Activated CD4-positive, alpha-beta T cell treated with anti-CD3 and anti-CD28 coated beads, Interleukin-2, amount 10 ng/mL, durations not matched to agents 7 days and 5 days (primary cell): ENCODE measurements at places on chromosomes 7 and 10.

- DNase-seq, result no peak
Observed at GRCh38 chr7:90846192-90846591, 250.1 kb downstream of the CDK14 start.

DNA sequence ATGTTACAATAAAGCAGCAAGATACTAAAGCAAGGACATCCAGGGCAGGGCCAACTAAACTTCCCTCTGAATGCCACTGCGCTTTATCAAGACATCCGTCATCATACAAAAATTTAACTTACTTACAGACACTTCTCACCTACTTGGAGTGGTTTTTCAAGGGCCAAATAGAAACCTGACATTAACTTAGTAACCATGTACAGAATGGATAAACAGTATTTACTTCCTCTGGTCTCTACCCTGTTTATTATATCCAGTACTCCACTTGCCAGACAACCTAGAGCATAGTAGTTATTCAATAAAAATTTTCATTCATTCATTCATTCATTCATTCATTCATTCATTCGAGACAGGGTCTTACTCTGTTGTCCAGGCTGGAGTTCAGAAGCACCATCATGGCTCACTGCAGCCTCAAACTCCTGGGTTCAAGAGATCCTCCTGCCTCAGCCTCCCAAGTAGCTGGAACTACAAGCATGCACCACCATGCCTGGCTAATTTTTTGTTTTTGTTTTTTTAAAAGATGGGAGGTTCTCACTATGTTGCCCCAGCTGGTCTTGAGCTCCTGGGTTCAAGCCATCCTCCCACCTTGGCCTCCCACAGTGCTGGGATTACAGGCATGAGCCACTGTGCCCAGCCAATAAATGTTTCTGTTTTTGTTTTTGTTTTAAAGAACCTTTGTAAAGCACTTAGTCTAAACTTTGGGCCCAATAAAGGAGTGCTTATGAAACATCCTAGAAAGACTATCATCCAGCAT is 19.0 kb downstream of the SMURF1 start:
- no peak for DNase-seq

DNA sequence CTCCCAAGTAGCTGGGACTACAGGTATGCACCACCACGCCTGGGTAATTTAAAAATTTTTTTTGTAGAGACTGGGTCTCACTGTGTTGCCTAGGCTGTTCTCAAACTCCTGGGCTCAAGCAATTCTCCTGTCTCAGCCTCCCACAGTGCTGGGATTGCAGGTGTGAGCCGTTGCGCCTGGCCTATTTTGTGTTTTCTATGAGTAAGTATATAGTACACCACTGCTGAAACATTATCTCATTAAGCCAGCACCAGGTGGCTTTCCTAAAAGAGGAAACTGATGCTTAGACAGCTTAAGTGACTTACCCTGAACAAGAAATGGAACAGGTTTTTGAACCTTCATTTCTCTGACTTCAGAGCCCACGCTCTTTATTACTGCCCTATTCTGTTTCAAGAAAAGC is 7.8 kb upstream of the PTPN12 start:
- no peak for DNase-seq

DNA sequence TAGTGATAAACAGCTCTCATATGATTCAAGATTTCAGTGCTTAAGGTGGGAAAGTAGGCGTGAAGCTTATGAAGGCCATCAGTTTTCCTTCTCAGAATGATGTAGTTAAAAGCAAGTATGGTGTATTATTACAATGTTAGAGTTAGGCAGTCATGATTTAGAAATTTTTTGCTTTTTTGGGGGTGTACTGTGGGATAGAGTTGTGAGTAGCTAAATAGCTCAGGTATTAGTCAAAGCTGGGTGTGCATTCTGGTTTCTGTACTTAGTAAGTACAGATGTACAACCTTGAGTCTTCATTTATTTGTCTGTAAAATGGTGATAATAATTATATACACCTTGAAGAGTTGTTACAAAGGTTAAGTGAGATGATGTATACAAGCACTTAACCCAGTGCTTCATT is 52.2 kb downstream of the R3HCC1L start:
- DNase-seq, result no peak

- no peak for DNase-seq
Observed at GRCh38 chr7:64938540-64938939, 35.5 kb downstream of the ZNF273 start.
